ENCODE measurements at places on chromosomes 16 and 17. TPM values are rescaled to one million over a fixed set of nuclear protein-coding genes. Genes with fewer than 3 reads are reported as not detected.
A peak's percentile ranks its signal among the peaks of the same experiment; 100 is the strongest.

GRCh38 chr16:756428-756827 is 4.1 kb upstream of the MSLN start:
- no peak for DNase-seq

- no peak for DNase-seq
Observed at GRCh38 chr17:72053449-72053848, 67.4 kb upstream of the SOX9 start.

Gene WNK4
- 0.73 TPM for total RNA-seq

Gene CMTM2
- total RNA-seq, result 0.95 TPM

GRCh38 chr16:10646581-10647263 is 48.0 kb downstream of the TEKT5 start:
- DNase-seq, result peak; percentile 34

GRCh38 chr17:8742819-8743218 is 1.8 kb downstream of the CCDC42 start:
- no peak for DNase-seq

Gene PIMREG
- 24.3 TPM for total RNA-seq

GRCh38 chr17:40940266-40940665 is 2.8 kb upstream of the KRT23 start:
- no peak for DNase-seq

GRCh38 chr16:714558-715476 is at the start of gene METRN:
Gene METRN (plus strand): TSS chr16:715118. CDS start chr16:715290, 172 bp downstream.
- peak; percentile 98 for DNase-seq

- DNase-seq, result no peak
Observed at GRCh38 chr16:4249530-4250308, 7.8 kb upstream of the SRL start.

Gene UBE2O
- total RNA-seq, result 29.0 TPM

- no peak for DNase-seq
Observed at GRCh38 chr17:50611634-50612033, 23.0 kb upstream of the ABCC3 start.

- DNase-seq, result no peak
Observed at GRCh38 chr17:31428111-31428510, 36.6 kb downstream of the RAB11FIP4 start.

- DNase-seq, result peak; percentile 87
Observed at GRCh38 chr16:11201498-11202259, 54.3 kb downstream of the SOCS1 start.

GRCh38 chr17:42453439-42453838 is 5.2 kb upstream of the ATP6V0A1 start:
- DNase-seq, result no peak

Gene CLEC16A
- 37.5 TPM for total RNA-seq

Gene PYY
- total RNA-seq, result not detected

- DNase-seq, result peak; percentile 41
Observed at GRCh38 chr16:85798901-85799496, 345 bp downstream of the EMC8 start.

Gene NOXO1
- total RNA-seq, result 11.8 TPM

GRCh38 chr17:48541036-48541576 is 3.8 kb downstream of the HOXB2 start:
- DNase-seq, result no peak

DNA sequence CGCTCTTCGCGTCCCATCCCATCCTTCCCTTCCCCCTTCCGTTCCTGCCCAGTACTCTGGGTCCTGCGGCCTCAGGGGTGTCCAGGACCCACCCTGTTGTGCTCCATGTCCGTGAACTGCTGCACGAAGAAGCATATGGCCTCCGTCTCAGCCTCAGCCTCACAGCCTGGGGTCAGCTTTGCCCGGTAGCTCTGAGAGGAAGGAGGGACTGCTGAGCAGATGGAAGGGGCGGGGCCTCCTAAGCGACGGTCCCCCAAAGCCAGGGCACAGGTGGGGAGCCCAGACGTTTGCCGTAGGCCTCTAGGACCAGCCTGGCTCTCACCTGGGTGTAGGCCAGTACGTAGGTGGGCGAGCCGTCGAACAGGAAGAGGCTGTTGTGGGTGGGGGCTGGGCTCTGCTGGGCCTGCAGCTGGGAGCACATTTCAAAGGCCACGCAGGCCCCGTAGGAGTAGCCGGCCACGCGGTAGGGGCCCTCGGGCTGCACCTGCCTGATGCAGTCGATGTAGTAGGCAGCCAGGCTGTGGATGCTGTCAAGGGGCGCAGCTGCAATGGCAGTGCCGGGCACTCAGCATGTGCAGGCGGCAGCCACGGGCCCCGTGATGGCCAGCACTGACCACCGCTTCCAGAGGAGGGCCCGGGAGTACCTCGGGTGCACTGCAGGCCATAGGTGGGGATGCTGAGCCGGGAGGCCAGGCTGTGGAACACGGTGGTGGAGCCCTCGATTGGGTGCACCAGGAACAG is 14.6 kb upstream of the DUS1L start:
- DNase-seq, result no peak

- no peak for DNase-seq
Observed at GRCh38 chr16:75203096-75203495, 3.9 kb downstream of the CTRB2 start.

DNA sequence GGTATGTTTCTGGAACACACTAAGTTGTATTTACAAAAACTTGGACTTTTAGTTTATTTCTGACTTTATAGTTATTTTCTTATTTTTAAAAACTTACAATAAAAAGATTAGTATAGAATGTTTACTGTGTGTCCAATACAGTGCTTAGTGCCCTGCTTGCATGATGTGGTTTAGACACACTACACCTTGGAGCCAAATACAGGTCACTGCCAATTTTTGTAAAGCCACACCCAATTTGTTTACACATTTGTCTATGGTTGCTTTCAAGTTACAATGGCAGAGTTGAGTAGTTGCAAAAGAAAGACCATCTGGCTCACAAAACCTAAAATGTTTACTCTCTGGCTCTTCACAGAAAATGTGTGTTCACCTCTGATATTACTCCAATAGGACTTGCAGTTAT is 807.1 kb downstream of the KCNJ2 start:
- no peak for DNase-seq

Gene PSME3
- total RNA-seq, result 238 TPM

Gene ABCA9
- total RNA-seq, result not detected

- DNase-seq, result peak; percentile 75
Observed at GRCh38 chr16:57863434-57864160, 61.3 kb upstream of the KIFC3 start.

DNA sequence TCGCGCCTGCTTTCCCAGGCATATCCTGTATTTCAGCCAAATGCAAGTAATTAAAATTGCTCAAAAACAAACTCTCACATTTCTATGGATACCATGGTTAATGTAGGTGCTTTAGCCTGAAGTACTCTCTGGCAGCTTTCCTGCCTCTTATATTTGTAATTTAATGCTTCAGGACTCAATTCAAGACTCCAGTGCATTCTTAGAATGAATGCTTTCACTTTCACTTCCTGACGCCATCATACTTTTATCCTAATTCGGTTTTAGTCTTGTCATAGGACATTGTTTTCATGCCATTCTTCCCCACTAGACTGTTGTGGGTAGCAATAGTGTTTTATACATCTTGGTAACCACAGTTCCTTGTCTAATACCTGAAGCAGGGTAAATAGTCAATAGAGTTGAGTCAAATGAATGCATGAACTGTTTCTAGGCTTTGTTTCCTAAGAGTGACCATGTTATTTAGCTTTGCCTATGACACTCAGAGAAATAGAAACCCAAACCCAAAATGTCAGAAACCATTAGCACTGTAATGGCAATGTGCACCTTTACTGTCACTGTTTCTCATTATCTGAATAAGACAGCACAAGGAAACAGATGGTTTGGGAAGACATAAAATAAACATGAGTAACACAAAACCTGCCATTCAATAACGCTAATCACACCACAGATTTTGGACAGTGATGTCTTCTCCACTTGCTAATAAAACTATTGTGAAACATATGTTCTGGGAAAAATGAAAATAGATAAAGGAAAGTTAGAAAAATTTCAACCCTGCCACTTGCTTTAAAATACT is 705.5 kb downstream of the CDH11 start:
- DNase-seq, result no peak

- peak; percentile 64 for DNase-seq
Observed at GRCh38 chr17:38861399-38861843, 7.9 kb upstream of the RPL23 start.

- DNase-seq, result no peak
Observed at GRCh38 chr17:43373356-43373755, 25.4 kb upstream of the ARL4D start.

GRCh38 chr17:62775876-62776275 is 32.2 kb downstream of the MARCHF10 start:
- DNase-seq, result no peak

DNA sequence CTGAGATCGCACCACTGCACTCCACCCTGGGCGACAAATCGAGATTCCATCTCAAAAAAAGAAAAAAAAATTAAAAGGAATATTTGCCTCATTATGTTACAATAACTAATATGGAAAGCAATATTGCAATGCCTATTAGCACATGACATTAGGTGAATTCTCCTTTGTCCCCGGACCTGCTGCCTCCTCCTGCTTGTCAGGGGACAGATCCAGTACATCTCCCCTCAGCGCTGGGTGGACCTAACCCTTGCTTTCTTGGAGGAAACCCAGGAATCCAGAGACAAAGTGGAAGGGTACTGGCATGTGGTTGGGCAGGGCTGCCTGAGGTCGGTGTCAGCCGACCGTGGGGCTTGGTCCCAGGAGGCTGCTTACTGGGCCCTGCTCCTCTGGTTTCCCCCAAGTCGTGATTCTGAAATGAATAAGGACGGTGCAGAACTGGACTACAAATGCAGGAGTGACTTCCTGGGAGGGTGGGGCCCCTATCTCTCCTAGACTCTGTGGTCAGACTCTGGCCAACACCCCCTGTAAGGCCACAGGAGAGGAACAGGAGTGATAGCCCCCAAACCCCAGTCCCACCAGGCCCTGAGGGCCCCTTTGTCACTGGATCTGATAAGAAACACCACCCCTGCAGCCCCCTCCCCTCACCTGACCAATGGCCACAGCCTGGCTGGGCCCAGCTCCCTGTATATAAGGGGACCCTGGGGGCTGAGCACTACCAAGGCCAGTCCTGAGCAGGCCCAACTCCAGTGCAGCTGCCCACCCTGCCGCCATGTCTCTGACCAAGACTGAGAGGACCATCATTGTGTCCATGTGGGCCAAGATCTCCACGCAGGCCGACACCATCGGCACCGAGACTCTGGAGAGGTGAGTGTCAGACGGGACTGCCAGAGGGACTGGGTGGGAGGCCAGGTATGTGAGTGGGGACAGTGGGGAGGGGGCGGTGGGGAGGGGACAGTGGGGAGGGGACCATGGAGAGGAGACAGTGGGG is at the start of gene HBZ:
Gene HBZ, plus strand, starts transcription at position 504 of the 988 bp plus-strand sequence. Its CDS starts 266 bp downstream, at position 770.
- DNase-seq, result no peak

DNA sequence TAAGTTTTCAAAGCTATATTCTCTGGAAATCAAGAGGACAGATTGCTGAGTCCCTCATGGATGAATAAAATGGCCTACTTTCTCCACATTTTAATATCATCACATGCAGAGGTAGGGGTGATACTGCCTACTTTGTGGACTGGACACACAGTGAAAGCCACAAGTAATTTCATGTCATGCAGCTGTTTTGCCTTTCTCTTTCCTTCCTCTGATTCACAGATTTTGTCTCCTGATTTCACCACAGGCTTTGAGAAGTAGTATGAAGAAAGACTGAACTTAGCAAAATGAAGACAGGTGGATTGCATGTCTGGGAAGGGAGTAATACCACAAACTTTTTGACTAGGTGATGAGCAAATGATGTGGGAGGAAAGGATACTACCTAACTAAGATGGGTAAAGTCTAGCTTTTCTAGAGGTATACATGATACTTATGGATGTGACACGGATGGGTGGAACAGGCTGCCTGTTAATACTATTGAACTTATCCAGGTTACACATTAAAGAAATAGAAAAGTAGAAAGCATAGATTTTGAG is 478.4 kb upstream of the GOT2 start:
- DNase-seq, result no peak

DNA sequence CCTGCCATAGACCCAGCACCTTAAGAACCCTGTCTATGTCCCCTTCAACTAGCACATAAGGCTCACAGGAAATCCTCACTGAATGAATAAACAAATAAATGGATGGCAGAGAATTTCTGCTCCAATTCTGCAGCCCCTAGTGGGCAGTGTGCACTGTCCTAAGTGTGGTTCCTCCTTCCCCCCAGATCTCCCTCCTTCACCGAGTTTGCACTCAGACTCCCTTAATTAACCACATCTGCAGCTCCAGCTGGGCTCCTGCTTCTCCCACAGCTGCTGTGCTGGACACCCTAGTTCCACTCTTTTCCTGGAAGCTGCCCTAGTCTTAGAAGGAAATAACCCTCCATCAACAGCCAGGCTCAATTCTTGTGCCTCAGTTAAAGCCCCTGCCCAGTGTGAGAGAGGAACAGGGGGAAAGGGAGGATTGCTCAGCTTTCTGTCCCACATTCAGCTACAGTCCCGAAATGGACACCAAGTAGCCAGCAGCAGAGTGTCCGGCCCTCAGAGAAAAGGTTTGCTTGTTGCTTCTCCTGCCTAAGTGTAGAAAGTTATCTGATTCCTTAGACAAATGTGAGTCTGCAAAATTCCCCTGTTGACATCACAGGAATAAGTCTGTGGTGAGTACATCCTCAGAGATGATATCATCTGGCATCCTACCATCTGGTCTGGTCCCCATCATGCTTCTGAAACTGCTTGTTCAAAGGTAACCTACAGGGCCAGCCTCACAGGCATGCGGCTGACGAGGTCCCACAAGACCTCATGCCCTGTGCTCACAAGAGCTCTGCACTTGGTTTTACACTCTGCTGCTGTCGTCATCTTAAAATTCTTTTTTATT is 12.3 kb downstream of the LRRC3C start:
- peak; percentile 76 for DNase-seq

- no peak for DNase-seq
Observed at GRCh38 chr17:78170692-78171590, 2.6 kb downstream of the SYNGR2 start.

Gene TBC1D16
- total RNA-seq, result 31.2 TPM

Gene TERB1
- total RNA-seq, result 0.59 TPM

Gene ATP5PD
- 288 TPM for total RNA-seq

- DNase-seq, result peak; percentile 76
Observed at GRCh38 chr16:58020628-58021521, 4.7 kb upstream of the MMP15 start.

DNA sequence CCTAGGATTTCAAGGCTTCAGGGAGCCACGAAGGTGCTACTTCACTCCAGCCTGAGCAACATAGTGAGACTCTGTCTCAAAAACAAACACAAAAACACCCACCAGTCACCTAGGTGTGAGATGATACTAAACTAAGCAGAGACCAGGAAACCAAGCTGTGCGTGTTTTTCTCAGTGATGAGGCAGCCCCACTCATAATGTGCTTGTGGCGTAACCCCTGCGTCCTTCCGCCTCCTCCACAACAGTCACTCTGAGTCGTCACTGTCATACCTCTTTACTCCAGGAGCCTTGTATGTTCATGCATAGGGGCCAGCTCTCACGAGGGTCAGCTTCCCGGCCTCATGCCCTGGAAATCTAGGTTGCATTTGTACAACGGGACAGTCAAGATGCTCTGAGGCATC is 31.1 kb upstream of the SLC47A1 start:
- DNase-seq, result no peak

- peak; percentile 59 for DNase-seq
Observed at GRCh38 chr17:29565643-29566472, 979 bp downstream of the ABHD15 start.

Gene MAF
- total RNA-seq, result 0.97 TPM

GRCh38 chr16:57949013-57949412 is 21.9 kb downstream of the CNGB1 start:
- DNase-seq, result no peak

Gene SLC13A2
- total RNA-seq, result not detected

- DNase-seq, result no peak
Observed at GRCh38 chr16:23861874-23862273, 26.1 kb downstream of the PRKCB start.
